ENCODE measurements at places on chromosomes 1 and 21.

GRCh38 chr21:33936301-33937038 lies 20.9 kb upstream of the ATP5PO start:
- DNase-seq = no peak

- no peak for DNase-seq
Observed at GRCh38 chr1:8903410-8903809, 24.9 kb upstream of the ENO1 start.

DNA sequence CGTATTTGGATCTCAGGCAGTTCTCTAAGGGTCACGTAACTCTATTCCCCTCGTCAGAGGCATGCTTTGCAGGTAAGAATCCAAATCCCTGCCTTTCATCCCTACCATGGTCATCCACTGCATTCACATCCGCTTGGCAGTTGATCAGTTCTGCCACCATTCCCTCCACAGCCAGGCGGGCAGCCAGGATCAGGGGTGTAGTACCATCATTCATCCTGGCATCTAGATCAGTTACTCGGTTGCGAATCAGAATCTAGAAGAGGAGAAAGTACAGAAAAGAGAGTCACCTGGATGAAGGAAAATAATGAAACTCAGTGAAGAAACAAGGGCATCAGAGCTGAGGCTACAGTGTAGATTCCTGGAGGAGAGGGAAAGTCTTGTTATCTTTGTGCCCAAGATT lies 22.0 kb upstream of the ADAM30 start:
- DNase-seq = no peak

GRCh38 chr1:200180821-200181220 lies 153.3 kb downstream of the NR5A2 start:
- no peak for DNase-seq

GRCh38 chr1:154419620-154420571 lies 14.8 kb downstream of the IL6R start:
- no peak for DNase-seq

GRCh38 chr1:153934746-153935145 lies 11.8 kb downstream of the DENND4B start:
- no peak for DNase-seq

DNA sequence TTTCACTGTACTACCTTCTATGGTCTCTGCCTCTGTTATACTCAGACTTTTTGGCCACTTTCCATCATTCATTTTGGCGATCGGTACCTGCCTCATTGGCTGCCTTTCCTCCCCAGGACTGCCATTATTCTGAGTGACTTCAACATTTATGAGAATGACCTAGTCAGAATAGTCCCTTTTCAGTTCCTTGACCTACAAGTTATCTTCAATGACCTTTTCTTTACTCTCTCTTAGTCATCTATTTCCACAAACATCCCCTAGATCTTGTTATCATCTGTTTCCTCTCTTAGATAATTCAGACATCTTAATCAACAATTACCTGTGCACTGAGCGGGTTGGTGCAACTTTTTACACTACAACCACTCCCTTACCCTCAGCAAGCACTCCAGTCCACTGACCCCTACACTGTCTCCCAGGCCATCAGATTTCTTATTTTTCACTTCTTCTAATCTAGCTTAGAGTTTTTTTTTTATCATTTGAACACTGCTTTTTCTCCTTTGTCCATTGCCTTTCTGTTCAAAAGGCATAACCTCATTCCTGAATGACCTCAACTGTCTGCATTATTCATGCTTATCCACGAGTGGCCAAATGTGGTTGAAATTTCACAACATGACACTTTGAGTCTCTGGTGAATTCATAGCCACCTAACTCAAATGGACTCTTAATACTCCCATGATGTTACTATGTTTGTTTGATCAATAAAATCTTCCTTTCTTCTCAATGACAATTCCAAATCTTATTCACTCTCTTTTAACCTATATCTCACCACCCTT lies 112.7 kb downstream of the HMCN1 start:
- no peak for DNase-seq

Data from NCI-H1105 treated with DMSO at 0.1 percent for 48 hours (cell line).